Effector CD8-positive, alpha-beta T cell (primary cell): ENCODE measurements at places on chromosomes 11 and 22.
A peak's percentile ranks its signal among the peaks of the same experiment; 100 is the strongest.

DNA sequence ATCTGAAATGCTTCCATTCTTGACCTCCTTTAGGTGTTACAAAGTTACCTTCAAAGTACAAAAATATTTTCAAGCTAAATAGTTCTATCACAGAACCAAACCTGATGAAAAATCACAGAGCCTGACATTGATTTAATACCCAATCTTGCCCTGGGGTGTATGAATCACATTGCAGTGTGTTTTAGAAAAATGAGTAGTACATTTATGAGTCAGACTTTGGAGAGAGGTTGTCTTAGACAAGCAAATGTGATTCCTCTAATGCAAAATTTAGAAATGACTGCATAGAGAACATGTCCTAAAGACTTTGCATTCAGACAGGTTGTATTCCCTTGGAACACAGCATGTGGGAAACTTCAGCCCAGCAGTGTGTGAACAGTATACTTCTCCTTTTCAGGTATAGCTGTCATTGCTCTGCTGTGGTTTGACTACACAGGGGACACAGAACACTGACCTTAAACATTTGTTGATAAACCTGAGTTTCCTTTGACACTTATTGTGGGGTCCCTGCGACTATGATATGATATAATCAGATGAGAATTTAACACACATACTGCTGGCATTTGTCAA lies 972.1 kb downstream of the JRKL start:
- no peak for DNase-seq

DNA sequence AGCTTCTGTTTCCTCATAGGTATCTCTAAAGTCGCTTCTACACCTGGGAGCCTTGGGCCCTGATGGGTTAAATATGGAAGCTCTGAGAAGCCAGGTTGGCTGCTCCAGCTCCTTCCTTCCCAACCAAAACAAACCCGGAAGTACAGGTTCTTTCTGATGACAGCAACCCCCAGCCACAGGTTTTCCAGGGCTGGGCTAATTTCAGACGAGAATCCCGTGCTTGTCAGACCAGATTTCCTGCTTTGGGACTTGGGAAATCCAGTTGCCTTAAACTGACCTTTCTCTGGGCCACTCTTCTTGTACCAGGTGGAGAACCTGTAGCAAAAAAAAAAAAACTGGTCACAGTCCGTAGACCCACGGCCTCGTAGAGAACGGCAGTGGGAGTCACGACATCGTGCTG lies 51.9 kb downstream of the RBX1 start:
- DNase-seq: no peak

- DNase-seq: no peak
Measured at GRCh38 chr11:15541079-15541478, 426.4 kb downstream of the INSC start.

- DNase-seq: no peak
Measured at GRCh38 chr22:17158176-17158567, 905 bp downstream of the HDHD5 start.

DNA sequence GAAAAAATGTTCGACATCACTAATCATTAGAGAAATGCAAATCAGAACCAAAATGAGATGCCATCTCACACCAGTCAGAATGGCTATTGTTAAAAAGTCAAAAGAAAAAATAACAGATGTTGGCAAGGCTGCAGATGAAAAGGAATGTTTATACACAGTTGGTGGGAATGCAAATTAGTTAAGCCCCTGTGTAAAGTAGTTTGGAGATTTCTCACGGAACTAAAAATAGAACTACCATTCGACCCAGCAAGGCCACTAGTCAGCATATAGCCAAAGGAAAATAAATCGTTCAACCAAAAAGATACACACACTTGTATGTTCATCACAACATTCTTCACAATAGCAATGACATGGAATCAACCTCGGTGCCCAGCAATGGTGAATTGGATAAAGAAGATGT lies 503.2 kb downstream of the OPCML start:
- no peak for DNase-seq

DNA sequence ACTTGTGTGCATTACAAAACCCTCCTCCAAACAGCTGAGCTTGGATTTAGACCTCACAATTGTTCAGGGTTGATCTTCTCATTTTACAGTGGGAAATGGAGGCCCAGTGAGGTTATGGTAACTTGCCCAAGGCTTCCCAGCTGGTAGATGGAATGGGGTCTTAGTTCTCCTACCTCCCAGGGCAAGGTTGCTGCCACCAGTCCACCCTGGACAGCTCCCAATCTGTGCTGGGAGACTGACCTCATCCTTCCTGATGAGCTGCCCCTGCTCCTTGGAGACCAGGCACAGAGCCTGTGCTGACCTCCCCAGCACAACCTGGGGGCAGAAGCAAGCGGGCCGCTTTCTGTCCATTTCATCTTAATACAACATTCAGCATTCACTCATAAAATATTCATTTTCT lies 190.7 kb downstream of the ST3GAL4 start:
- no peak for DNase-seq

DNA sequence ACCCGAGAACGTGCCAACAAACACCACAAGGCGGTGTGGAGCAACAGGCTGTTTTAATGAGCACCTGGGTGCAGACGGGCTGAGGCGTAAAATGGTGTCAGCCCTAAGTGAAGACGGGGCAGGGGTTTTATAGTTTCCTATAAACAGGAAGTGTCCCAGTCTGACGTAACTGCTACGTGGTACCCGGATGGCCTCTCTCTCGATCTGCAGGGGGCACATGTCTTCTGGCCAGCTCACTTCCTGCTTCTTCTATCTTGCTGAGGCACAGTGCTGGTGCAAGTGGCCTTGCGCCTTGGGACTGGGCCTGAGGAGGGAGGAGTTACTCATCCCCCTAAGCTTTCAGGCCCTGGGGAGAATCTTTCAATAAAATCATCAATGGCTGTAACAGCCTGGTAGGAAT lies 20.9 kb downstream of the OOSP3 start:
- no peak for DNase-seq

GRCh38 chr11:7480113-7480512 lies 5.2 kb upstream of the OLFML1 start:
- no peak for DNase-seq

- DNase-seq: no peak
Measured at GRCh38 chr11:73333173-73333572, 25.1 kb downstream of the ARHGEF17 start.

DNA sequence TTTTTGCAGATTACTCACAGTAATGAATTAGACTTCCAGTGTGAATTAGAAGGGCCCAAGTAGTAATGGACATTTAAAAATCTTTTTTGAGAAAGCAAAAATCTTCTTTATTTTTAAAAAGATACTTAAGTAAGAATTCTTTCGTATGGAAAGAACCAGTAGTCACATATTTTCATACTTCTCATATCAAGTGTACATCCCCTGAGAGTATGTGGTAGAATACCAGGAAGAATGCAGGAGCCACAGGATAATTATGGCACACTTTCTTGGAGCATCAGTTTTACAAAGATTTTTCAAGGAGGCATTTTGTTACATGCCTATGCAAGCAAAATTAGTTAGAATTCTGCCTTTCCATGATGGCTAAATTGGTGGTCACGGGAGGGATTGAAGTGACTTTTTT lies 28.1 kb downstream of the POLD3 start:
- DNase-seq: no peak

DNA sequence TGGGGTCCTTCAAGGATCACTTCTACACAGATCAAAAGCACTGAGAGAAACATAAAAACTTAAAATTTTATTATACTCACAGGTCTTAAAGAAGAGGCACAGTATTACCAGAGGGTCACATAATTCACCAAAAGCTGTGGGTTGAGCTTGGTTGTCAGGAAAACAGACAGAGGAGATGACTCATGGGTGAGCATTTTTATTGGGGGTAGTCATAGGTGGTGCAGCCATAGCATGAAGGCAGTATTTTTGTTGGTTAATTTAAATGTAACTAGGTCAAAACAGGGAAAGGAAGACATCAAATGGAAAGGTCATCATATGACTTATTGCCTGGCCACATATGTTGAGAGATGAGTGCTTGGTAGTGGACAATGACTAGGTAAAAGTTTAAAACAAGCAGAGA lies 24.2 kb downstream of the OR5B17 start:
- no peak for DNase-seq

- no peak for DNase-seq
Measured at GRCh38 chr11:73399159-73399590, 23.0 kb downstream of the RELT start.

GRCh38 chr11:126400479-126400878 lies 45.0 kb downstream of the ST3GAL4 start:
- DNase-seq: no peak

GRCh38 chr11:47349521-47350095 lies 2.9 kb downstream of the MYBPC3 start:
- no peak for DNase-seq

DNA sequence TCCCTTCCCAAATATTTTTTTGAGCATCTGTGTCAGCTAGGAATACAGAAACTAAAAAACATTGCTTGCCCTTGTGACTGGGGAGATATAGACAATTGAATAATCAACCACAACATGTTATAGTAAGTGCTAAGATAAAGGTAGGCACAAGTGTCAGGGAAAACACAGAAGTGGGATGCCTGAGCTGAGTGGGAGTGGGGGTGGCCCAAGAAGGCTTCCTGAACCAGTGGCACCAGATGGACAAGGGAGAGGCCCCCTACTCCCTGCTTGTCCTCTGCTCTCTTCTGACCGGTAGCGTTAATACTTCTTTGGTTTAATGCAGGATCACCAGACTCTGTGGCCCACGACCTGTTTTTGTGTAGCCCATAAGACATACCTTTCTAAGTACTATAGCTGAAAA lies 48.8 kb downstream of the PACS1 start:
- DNase-seq: no peak

GRCh38 chr11:111336582-111337256 lies 38.4 kb downstream of the POU2AF3 start:
- DNase-seq: no peak

DNA sequence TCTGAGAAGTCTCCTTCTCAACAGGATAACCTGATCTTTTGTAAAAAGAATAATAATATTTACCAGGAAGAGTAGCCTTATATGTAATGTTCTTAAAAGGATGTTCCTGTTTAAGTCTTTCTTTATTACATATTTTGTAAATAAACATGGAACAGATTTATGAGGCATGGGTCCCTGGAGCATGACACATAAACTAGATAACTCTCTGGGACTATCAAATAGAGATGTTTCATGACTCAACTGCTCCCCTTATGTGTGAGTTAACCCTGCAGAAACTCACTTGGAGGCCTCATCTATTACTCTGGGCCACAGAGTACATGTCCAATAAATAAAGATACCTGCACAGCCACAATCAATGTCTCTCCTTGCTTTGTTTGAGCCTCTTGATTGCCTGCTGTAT lies 64.6 kb downstream of the GDPD4 start:
- no peak for DNase-seq

DNA sequence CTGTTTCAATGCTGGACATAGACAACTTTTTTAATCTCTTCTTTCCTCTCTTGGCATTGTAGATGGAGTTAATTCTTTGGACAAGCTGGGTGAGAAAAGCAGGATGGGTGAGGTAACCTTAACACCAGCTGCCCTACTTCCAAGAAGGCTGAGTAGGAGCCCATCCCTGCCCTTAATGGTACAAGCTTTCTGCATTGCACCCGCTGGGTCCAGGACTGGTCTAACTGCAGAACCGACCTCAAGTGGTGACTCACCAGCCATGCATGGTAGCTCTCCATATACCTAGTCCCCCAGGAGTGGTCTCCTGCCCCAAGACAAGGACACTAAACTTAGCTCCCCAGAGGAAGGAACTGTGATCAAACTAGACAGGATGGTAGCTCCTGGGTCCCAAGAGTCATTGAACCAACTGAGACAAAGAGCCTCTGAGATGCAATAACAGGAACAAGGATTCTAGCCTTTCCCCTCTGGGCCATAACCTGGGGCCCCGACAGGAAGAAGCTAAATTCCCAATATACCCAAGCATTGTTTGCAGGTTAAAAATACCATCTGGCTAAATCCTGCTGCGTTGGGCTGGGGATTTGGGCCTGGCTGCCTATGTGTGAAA lies 32.1 kb downstream of the RPL27A start:
- no peak for DNase-seq

DNA sequence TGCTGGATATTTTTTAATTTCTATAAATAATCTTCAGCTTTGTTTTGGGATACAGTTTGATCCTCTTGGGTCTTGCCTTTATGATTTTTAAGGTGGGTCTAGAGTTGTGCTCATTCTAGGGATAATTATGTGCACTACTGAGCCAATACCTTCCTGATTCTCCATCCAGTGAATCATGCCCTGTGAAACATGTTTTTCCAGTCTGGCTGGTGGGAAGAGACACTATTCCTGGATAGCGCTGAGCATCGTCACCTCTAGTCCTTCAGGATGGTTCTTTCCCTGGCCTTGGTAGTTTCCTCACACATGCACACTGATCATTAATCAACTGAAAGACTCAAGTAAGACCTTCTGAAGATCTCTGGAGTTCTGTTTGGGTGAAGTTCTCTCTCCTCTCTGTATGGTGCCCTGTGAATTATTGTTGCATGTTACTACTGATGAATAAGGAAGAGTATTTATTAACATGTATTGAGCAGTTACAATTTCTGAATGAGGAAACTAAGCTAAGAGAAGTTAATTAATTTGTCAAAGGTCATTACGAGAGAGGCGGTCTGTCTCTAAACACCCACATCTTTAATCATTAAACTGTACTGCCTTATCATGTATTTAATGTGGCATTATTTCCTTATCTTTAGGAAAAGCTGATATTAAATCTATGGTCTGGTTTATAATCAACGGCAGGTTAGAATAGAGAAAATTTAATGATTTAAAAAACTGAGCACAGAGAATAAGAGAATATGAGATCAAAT lies 39.1 kb upstream of the LIPT2 start:
- DNase-seq: no peak

GRCh38 chr11:45500451-45500850 lies 165.0 kb downstream of the CHST1 start:
- DNase-seq: no peak

DNA sequence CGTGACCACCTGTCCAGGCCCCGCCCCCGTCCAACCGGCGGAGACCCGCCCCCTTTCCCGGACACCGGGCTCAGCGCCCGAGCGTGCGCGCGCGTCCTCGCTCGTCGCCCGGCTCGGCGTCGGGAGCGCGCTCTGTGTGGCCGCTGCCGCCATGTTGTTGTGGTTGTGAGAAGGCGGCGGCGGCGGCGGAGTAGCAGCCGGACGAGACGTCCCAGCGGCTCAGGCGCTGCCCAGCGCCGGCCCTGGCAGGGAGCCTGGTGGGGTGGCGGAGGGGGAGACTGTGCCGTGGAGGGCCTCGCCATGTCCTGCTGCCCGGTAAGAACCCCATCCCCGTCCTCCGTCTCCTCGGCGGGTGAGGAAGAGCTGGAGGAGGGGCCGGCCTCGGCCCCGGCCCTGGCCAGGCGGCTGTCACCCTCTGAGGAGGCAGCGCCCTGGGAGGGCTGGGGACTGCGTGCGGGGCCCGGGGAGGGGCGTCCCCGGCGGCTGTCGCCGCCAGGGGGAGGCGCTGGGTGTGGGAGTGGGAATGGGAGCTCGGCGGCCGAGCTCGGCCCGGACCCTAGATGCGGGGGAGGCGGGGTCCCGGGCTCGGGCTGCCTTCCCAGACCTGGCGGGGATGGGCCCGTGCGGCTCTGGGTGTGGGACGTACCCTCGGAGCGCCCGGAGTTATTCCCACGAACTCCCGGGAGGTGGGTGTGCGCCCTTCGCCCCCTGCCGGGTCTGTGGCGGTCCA lies at the start of gene MTMR3:
TSS of gene MTMR3 (plus strand) at position 130 of the 730 bp plus-strand sequence. CDS start 87,886 bp downstream, outside the sequence.
- peak; percentile 86 for DNase-seq

- DNase-seq: no peak
Measured at GRCh38 chr11:61618978-61619377, 38.1 kb upstream of the SYT7 start.

- DNase-seq: no peak
Measured at GRCh38 chr11:110338684-110339083, 42.3 kb upstream of the RDX start.
